Stimulated activated CD8-positive, alpha-beta memory T cell treated with anti-CD3 and anti-CD28 coated beads, Interleukin-15, amount 100 ng/mL, for 48 hours (primary cell): ENCODE measurements at places on chromosomes 3 and 15.

- no peak for DNase-seq
These were observed 212.4 kb downstream of the OPA1 start for GRCh38 chr3:193805448-193805847.

GRCh38 chr3:130823241-130823884, 70.5 kb upstream of the ATP2C1 start:
- DNase-seq: no peak

DNA sequence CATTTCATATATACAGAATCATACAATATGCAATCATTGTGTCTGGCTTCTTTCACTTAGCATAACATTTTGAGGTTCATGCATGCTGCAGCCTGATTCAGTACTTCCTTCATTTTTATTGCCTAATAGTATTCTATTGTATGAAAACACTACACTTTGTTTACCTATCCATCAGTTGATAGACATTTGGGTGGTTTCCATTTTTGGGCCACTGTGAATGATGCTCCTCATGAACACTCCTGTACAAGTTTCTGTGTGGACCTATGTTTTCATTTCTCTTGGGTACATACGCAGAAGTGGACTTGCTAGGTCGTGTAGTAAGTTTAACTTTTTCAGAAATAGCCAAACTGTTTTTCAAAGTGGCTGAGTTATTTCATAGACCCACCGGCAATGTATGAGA, 18.8 kb downstream of the TNIK start:
- DNase-seq: no peak

DNA sequence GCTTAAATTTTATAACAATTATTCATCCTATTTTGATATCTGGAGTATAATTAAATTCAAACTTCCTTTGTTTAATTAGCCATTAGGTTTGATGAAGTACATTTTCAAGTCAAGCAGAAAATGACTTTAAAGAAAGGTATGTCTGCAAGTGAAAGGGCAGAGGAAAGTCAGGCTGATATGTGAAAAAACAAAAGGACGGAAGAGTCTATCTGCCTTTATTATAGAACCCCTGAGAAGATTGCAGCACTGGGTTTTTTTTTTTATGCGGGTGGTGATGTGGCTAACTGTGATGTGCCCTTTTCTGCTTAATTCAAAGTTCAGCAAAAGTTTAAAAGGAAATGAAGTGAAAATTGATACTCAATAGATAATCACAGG, 83.2 kb downstream of the COL8A1 start:
- DNase-seq: no peak

DNA sequence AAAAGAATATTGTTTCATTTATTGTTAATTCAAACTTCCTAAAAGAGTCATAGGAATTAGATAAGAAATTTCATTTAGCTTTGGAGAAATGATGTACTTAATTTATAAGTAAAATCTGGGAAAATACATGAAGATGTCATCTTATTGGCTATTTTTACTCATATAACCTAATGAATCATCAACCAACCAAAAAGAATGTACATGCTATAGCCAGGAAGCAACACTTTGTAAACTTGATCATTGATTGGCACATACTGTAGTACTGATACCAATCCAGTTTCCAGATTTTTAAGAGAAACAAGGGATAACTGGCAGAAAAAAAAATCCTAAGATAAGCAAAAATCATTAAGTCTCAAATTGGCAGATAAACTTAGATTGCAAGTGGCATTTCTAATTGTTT, 207.9 kb upstream of the CDIN1 start:
- DNase-seq: no peak

DNA sequence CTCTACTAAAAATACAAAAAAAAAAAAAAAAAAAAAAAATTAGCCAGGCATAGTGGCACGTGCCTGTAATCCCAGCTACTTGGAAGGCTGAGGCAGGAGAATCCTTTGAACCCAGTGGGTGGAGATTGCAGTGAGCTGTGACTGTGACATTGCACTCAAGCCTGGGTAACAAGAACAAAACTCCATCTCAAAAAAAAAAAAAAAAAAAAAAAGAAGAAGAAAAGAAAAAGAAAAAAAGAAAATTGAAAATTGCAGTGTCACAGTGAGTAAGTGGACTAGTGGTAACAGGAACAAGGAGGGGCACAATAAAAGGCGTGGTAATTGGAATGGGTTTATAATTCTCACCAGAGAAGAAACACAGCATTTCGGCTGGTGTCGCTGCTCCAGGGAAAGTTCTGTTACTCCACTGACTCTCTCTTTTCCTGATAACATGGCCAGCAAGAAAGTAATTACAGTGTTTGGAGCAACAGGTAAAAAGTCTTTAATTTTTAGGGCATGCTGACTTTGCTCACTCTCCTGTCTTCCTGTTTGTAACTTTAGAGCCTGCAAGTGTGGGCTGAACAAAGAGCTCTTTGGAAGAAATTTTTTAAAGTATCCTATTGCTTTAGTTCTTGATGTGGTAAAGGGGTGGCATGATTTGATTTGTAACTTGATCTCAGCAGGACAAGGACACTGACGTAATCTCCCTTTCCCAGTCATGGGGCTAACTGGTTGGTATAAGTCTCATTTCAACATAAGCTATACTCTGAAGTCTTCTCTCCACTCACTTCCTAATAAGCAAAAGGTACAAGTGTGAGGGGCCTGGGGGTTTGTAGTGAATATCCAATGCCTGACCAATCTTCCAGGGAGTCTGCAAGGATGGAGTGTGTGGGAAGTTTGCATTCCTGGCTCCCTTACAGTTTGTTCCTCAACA, 22.1 kb upstream of the TRA2B start:
- no peak for DNase-seq
